Right lobe of liver (tissue), 6 donors: ENCODE measurements at places on chromosomes 5 and 9. TPM values are rescaled to one million over a fixed set of nuclear protein-coding genes. Genes with fewer than 3 reads are reported as not detected.

ADCY2 gene
- not detected for total RNA-seq

CORO2A gene
- total RNA-seq, result 4.2 TPM

SPATA31E1 gene
- total RNA-seq, result not detected

DDX4 gene
- total RNA-seq, result not detected

PCDHGB5 gene
- 6.8 TPM for total RNA-seq

- no peak for DNase-seq
Observed at GRCh38 chr9:115694014-115694413, 459.6 kb upstream of the PAPPA start.

GRCh38 chr5:44714871-44715561, 93.7 kb upstream of the MRPS30 start:
- DNase-seq, result no peak

DNA sequence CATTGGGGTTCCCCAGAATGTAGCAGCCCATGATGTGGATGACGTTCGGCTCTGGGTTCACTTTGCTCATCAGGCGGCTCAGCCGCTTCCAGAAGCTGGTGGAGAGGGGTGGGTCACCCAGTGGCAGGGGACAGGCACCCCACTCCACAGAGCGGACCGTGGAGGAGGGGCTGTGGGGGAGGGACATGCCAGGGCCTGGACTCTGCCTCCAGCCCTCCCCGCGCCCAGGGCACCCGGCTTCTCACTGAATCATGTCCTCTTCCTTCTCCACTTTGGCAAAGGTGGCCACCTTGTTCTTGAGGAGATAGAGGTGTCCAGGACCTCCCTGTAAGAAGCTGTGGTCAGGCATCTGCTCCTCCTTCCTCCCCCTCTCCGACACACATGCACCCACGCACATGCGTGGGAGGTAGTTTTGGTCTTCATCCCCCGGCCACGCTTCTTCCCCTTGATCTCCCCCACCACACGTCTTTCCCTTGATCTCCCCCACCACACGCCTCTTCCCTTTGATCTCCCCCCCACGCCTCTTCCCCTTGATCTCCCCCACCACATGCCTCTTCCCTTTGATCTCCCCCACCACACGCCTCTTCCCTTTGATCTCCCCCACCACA, 8.9 kb upstream of the ENTPD8 start:
- DNase-seq, result peak; percentile 51

DNA sequence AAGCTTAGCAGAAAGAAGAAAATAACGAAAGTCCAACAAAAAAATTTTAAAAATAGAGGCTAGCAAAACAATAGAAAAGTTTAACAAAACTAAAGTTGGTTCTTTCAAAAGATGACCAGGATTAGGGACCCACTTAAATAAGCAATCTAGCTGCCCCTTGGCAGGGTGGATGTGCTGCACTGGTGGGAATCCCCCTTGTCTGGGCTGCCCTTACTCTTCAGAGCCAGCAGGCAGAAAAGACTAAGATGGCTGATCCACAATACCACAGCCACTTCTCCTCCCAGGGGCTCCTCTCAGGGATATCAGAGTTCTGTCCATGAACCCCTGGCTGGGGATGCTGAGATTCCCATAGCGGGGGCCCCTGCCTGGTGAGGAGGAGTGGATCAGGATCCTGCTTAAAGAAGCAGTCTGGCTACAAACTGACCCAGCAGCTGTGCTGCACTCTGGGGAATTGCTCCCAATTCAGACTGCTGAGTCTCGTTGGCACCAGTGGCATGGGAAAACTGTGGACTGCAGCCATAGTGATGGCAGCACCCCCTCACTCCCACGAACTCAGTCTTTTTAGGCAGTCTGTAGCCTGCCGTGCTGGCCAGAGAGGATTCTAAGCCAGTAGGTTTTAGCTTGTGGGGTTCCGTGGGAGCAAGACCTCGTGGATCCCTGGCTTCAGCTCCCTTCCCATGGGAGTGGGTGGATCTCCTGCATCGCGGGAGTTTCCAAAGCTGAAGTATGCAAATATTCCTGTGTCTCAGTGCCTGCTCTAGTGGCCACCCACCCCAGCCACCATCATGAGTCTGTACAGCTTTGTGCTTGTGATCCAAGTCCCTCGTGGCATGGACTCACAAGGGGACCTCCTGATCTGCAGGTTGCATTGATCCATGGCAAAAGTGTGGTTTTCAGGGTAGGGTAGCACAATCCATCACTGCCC, 2.9 kb upstream of the INSL6 start:
- no peak for DNase-seq

DNA sequence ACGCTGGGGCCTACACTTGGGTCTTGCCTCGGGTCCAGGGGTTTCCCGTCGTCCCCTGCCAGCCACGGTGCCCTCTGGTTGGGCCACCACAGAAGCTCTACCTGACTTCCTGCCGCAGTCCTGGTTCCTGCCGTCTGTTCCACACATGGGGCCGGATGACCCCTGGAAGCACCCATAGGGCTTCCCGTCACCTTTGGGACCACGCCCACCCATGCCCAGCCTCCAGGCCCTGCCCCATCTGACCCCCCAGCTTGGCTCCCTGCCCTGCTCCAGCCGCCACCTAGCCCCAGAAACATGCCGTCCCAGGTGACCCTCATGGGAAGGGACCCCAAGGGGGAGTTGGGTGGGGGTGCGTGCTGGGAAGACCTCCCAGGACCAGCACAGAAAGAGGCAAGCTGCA, 13.7 kb downstream of the MRPL36 start:
- peak; percentile 8 for DNase-seq

- peak; percentile 91 for DNase-seq
Observed at GRCh38 chr5:76386360-76386759, 16.7 kb upstream of the IQGAP2 start.

DNA sequence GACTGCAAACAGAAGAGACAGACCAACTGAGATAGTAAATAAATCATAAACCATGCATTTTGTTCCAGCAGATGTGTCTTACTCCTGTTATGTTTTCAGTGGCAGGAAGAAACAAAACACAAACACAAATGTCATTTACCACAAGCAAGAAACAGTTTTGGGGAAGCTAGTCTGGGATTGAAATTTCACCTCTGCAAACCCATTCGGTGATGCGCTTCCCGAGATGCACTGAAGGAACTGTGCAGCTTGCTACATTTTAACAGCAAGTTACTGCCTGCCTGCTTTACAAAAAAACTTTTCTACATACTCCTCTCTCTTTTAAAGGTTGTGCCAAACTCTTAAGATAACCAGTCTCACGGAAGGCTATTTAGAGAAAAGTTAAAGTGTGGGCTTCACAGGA, 3.2 kb downstream of the MACROH2A1 start:
- DNase-seq, result no peak

DNA sequence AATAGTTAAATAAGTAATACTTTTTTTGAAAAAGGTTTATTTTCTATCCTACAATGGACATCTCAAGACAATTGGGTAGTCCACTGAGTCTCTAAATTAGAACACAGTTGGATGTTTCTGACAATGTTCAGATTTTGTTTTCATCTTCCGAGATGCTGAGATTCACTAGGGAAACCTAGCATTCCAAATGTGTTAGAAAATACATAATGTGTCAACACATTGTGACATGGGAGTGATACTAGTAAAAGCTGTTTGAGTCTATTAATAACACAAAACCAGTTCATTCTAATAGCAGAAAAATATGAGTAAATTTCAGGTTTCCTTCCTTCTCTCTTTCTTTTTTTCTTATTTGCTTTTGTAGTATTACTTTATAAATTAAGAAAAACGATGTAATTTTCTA, 68.2 kb upstream of the CDH10 start:
- no peak for DNase-seq

- no peak for DNase-seq
Observed at GRCh38 chr5:154722936-154723335, 32.2 kb upstream of the LARP1 start.

GRCh38 chr9:27118916-27119315, 9.9 kb downstream of the TEK start:
- no peak for DNase-seq

DNA sequence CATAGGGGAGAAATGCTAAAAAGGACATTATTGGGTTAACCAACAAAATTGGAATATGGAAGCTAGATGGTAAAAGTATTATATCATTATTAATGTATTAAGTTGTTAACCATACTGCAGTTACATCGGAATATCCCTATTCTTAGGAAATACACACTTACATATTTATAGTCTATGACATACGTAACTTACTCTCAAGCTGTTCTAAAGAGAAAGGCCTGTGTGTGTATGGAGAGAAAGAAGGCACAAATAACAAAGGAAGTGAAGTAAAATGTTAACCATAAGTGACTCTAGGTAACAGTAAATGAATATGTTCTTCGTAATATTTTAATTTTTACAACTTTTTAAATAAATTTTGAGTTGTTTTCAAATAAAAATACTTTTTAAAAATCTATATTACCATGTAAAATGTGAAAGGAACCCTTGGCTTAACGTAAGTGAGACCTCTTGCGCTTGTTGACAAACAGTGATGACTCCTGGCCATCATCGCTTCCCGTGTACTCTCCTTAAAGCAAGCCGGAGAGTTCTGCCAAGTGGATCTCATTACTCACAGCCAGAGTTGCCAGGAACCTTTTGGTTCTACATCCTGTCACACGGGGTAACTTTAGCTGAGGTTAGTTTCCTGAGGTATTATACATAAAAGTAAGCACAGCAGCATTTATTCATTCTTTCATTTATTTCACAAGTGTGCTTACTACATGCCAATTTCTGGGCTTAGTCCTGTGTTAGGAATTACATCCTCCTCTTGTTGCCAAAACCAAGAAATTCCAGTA, 165.4 kb downstream of the EPB41L4A start:
- DNase-seq, result no peak

- no peak for DNase-seq
Observed at GRCh38 chr5:5295351-5295750, 127.1 kb upstream of the ICE1 start.
